ENCODE measurements at places on chromosomes 7 and 10. TPM values are rescaled to one million over a fixed set of nuclear protein-coding genes. Genes with fewer than 3 reads are reported as not detected.
A peak's percentile ranks its signal among the peaks of the same experiment; 100 is the strongest.

DNA sequence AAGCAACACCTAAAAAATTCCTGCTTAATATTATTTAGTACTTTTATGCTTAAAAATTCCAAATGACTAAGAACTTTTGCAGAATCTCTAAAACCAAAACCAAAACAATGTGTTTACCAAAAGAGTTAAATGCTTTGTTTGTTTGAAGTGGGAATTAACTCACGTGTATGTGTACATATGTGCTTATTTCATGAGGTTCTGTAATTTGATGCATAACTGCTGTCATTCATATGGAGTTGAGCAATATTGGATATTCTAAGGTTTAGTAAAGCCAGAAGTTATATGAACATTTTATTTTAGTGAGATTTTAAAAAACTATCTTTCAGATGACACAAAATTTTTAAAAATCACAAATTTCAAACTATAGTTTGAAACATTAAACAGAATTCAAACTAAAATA is 157.1 kb downstream of the PIP4K2A start:
- no peaks in the 10 kb centered on the region for H3K27me3 ChIP-seq
- H3K27ac ChIP-seq: no peak overlapping the region

DNA sequence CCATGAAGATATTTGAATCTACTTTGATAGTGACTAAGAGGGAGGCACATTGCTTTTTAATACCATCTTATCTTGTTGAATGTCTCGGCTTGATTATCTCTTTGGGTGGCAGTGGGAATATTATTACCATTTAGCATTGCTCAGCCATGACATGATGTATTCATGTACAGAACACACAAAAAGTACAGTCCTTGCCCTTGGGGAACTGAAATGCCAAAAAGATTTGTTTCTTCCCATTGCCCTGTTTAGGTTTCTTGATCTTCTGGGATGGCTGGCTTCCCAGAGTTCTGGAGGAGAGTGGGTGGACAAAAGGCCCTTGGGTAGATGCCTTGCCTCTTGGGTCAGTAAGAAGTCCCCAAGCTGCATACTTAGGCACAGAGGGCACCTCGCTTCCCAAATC is 23.8 kb downstream of the SUFU start:
- no peaks in the 10 kb centered on the region for H3K27me3 ChIP-seq
- no peaks in the 10 kb centered on the region for H3K36me3 ChIP-seq
- DNase-seq: no peak
- H3K4me1 ChIP-seq: peaks cover 14% of the 10 kb centered on the region
- no peak overlapping the region for H3K4me3 ChIP-seq

GRCh38 chr7:116024826-116025809 is 5.4 kb downstream of the TFEC start:
- no peak overlapping the region for H3K4me3 ChIP-seq
- H3K4me1 ChIP-seq: peaks cover 11% of the 10 kb centered on the region

ENTPD7 gene
- polyA plus RNA-seq: 0.76 TPM

FOXK1 gene
- 1.5 TPM for polyA plus RNA-seq

GRCh38 chr10:56035489-56035888 is 325.6 kb downstream of the ZWINT start:
- no peak for DNase-seq
- no peak overlapping the region for H3K27ac ChIP-seq
- H3K27me3 ChIP-seq: no peaks in the 10 kb centered on the region

SPDYE16 gene
- 0.18 TPM for polyA plus RNA-seq

DNA sequence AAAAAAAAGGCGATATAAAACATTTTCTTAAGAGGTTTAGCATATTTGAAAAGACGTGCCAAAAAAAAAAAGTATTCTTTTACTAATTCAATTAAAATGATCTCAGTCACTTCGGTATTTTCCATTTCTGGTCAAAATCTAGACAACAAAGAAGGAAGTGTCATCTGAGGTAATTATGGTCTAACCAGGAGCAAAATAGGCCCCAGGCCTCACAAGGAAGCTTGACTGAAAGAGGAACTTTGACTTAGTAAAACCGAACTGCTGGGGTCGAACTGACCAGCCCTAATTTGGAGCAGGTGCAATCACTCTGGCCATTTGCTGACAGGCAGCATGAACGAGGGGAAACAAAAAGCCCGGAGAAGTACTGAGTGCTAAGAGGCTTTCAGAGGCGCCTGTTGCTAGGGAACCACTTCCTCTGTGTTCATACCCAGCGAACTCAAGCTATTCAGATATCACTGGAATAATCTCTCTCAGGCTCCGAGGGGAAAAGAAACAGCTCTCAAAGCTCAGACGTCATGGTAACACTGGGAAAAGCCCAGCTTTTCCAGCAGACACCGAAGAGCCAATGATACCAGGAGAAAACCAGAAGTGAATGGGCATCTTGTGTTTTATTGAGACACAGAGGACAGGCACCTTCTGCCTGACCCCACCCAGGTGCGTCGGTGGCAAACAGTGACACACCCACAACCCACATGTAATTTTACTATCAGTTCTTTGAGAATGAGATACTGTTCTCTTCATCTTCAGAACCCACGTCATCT is 126.5 kb downstream of the FAM107B start:
- peak overlapping the region; percentile 95 for H3K27ac ChIP-seq
- H3K36me3 ChIP-seq: no peaks in the 10 kb centered on the region
- peaks cover 33% of the 10 kb centered on the region for H3K4me1 ChIP-seq
- peak overlapping the region; percentile 56 for H3K4me3 ChIP-seq

Measured in immature natural killer cell (primary cell).